ENCODE measurements at places on chromosomes 2 and 18. TPM values are rescaled to one million over a fixed set of nuclear protein-coding genes. Genes with fewer than 3 reads are reported as not detected.

PSMA8 gene
- 0.27 TPM for total RNA-seq

CD8B2 gene
- total RNA-seq = 0.15 TPM

POTEC gene
- not detected for total RNA-seq

POMC gene
- total RNA-seq = 3.4 TPM

MSTN gene
- total RNA-seq = 0.07 TPM

NPHP1 gene
- 0.15 TPM for total RNA-seq

CD207 gene
- not detected for total RNA-seq

MERTK gene
- total RNA-seq = 0.29 TPM

GPAT2 gene
- 9.8 TPM for total RNA-seq

TSPYL6 gene
- total RNA-seq = not detected

RSAD2 gene
- total RNA-seq = 62.2 TPM

MATN3 gene
- total RNA-seq = not detected

DUSP19 gene
- 0.73 TPM for total RNA-seq

MRO gene
- total RNA-seq = not detected

LRRTM4 gene
- not detected for total RNA-seq

ATP8B1 gene
- total RNA-seq = not detected

ANKRD29 gene
- 0.20 TPM for total RNA-seq

CCDC88A gene
- 7.2 TPM for total RNA-seq

LINC00305 gene
- total RNA-seq = not detected

INPP5D gene
- total RNA-seq = 128 TPM

ANKRD36C gene
- 78.8 TPM for total RNA-seq

ANKRD30BL gene
- not detected for total RNA-seq

TLX2 gene
- total RNA-seq = 1.2 TPM

RNF144A gene
- total RNA-seq = 37.5 TPM

ACTG2 gene
- not detected for total RNA-seq

LOXL3 gene
- total RNA-seq = 0.78 TPM

KRCC1 gene
- total RNA-seq = 25.1 TPM

RAB11FIP5 gene
- total RNA-seq = 16.6 TPM

RAB17 gene
- not detected for total RNA-seq

STPG4 gene
- total RNA-seq = 0.22 TPM

TMEM182 gene
- 2.2 TPM for total RNA-seq

TBR1 gene
- 0.05 TPM for total RNA-seq

SOCS6 gene
- 3.1 TPM for total RNA-seq

KCNJ3 gene
- total RNA-seq = not detected

PSMD14 gene
- total RNA-seq = 80.7 TPM

FAM136A gene
- 44.1 TPM for total RNA-seq

GALNT14 gene
- total RNA-seq = 0.27 TPM

G6PC2 gene
- total RNA-seq = not detected

HOXD8 gene
- total RNA-seq = not detected

UGT1A10 gene
- total RNA-seq = not detected

EGR4 gene
- total RNA-seq = 0.27 TPM

CNRIP1 gene
- not detected for total RNA-seq

AQP12A gene
- total RNA-seq = not detected
